ENCODE measurements at places on chromosomes 4 and X.

DNA sequence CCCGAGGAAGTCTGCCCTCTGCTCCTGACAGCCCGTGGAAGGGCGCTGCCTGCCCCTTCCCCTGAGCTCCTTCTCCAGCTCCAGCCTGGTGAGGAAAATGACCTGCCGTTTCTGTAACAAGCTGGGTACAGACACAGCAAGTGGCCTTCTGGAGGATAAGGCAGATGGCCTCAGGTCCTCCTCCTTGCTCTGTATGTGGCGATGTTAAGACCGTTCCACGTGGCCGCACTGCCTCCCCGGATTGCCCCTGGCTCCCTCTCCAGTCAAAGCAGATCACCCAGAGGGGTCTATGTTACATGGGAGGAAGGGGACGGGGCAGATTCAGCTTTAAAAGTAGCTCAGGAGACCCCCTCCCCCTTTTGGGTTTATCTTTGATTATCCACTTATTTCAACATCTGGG lies 80.3 kb upstream of the GATB start:
- DNase-seq = no peak

- DNase-seq = peak; percentile 93
Measured at GRCh38 chr4:119300101-119300978, 21.6 kb downstream of the FABP2 start.

DNA sequence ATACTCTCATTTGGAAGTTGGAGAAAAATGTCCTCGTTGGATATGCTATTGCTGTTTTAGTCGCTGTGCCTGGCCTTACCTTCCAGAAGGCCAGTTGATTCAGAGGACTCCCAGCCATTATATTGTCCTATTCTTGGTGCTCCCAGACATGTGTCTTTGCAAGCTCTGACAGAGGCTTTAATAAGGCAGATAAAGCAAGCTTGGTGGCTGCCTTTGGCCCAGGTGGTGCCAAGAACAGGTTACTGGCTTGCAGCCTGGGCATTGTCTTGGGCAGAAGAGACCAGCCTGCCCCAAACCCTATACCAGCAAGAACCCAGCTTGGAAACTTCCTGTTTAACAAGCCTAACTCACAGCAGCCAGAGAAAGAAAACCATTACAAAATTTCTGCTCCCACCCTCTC lies 16.9 kb downstream of the RAI2 start:
- no peak for DNase-seq

GRCh38 chr4:137427411-137427810 lies 104.9 kb downstream of the PCDH18 start:
- DNase-seq = no peak

Data from CD4-positive, alpha-beta T cell treated with Interleukin-1 beta for 1 hour (primary cell).